Peyer's patch (tissue), 4 donors: ENCODE measurements at places on chromosomes 6 and 20.

DNA sequence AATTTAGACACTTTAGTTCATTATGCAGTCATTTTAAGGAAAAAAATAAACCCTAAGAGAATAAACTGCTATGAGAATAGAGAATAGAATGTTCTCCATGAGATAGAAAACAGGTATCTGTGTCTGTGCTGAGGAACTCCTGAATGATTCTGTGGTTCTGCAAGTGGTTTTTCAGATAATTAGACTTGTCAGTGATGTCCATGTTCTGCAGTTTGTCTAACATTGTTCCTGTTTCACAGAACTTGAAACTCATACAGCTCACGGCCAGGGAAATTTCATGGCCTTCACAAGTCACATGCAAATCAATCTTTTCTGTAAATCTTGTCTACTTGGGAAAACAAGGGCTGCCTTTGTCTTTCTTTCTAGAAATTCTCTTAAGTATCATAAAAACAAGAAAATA, 73.4 kb upstream of the HMGCLL1 start:
- no peak for DNase-seq

GRCh38 chr6:107676042-107676441, 148.1 kb downstream of the SCML4 start:
- no peak for DNase-seq

GRCh38 chr20:49303065-49303552, 25.3 kb upstream of the ZNFX1 start:
- no peak for DNase-seq

GRCh38 chr6:53484476-53485280, 60.2 kb downstream of the GCLC start:
- peak; percentile 92 for DNase-seq

- DNase-seq, result no peak
Measured at GRCh38 chr6:36691612-36692011, 6.0 kb upstream of the RAB44 start.

DNA sequence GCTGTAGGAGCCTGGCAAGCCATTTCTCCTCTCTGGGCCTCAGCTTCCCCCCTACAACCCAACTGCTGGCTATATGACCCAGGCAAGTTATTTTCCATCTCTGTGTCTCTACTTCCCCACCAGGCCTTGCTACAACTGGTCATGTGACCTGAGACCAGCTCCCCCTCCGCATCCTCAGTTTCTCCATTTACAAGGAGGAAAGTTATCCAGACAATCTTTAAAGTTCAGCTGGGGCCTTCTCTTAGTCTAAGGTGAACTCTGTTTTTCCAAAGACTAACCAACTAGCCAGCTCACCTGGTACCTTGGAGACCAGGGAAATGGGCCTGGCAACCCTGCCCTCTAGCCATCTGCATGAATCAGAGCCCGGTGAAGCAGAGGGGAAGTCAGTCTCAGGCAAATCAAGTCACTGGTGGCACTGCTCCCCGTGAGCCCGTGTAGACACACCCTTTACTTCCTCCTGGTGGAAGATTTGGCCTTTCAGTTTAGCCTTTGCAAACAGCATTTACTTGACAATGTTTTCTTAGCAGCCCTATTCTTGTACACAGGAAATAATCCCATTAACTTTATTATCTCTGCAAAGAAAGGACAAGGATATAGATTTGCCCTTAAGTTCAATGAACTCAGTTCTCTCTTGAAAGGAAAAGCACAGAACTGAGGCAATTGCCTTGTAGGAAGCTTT, 157.7 kb downstream of the VEGFA start:
- DNase-seq, result no peak

DNA sequence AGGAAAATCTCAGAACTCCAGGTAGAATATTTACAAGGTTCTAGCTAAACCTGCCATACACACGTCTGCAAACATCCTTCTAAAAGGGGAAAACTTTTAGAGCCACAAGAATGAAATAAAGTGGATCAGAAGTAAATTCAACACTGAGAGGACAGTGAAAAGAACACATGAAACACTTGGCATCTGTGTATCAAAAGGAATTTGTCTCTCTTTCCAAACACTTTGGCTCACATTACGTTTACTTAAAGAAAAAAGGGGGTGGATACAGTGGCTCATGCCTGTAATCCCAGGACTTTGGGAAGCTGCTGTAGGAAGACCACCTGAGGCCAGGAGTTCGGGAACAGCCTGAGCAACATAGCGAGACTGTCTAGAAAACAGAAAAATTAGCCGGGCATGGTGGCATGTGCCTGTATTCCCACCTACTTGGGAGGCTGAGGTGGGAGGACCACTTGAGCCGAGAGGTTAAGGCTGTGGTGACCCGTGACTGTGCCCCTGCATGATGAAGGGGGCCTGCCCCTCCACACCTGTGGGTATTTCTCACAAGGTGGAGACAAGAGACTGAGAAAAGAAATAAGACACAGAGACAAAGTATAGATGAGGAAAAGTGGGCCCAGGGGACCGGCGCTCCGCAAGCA, 35.4 kb downstream of the NINL start:
- no peak for DNase-seq

GRCh38 chr6:16759181-16759645, 2.0 kb downstream of the ATXN1 start:
- peak; percentile 47 for DNase-seq

- no peak for DNase-seq
Measured at GRCh38 chr20:50133474-50134217, 19.9 kb downstream of the PEDS1 start.

DNA sequence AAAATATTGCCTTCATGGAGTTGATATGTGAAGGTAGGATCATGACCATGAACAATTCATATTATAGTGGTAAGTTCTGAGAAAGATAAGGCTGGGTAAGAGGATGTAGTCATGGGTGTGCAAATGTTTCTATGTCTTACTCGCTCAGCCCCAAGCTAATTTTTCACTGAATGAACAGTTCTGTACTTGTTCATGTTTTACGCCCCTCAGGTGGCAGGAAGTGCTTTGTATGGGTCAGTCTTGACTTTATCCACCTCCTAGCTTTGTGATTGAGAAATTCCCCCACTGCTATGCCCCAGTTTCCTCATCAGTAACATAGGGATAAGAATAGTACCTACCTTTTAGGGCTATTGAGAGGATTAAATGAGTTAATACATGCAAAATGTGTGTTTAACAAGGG, 148.2 kb upstream of the KCNG1 start:
- no peak for DNase-seq

- no peak for DNase-seq
Measured at GRCh38 chr6:95087394-95088097, 489.8 kb upstream of the MANEA start.

GRCh38 chr6:44850312-44850711, 462.8 kb downstream of the CDC5L start:
- no peak for DNase-seq

DNA sequence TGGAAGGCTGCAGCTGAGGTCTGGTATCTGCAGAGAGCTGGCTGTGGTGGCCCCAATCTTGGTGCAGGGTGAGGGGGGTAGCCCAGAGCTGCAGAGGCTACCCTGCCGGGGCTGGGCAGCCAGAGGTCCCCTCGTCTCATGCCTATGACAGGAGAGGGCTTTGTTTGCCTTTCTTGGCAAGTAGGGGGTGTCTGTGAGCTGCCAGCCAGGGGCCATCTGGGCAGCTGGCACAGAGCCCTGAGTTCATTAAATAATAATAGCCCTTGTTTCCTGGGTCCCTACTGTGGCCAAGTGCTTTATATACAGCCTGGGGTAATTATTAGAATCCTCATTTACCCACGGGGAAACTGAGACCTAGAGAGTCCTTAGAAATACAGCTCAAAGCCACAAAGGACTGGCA, 66.6 kb downstream of the EZR start:
- DNase-seq, result no peak
